Mesenchymal stem cell (in vitro differentiated cells and primary cell): ENCODE measurements at places on chromosomes 6 and 20.

GRCh38 chr6:143842461-143842901 lies 657 bp upstream of the LTV1 start:
- no peak for DNase-seq

DNA sequence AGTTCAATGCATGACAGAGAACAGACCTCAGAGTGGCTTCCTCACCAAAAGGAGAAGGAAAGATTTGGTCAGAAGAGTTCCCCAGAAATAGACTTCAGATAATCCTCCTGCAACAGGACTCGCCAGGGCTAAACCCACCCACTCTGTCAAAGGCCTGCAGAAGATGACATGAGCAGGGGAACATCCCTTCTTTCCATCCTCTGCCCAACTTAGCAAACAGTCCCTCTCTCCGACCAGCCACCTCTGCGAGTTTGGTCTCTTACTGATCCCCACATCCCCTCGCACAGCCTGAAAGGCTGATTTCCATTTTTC lies 7.5 kb downstream of the NFATC2 start:
- DNase-seq = no peak

DNA sequence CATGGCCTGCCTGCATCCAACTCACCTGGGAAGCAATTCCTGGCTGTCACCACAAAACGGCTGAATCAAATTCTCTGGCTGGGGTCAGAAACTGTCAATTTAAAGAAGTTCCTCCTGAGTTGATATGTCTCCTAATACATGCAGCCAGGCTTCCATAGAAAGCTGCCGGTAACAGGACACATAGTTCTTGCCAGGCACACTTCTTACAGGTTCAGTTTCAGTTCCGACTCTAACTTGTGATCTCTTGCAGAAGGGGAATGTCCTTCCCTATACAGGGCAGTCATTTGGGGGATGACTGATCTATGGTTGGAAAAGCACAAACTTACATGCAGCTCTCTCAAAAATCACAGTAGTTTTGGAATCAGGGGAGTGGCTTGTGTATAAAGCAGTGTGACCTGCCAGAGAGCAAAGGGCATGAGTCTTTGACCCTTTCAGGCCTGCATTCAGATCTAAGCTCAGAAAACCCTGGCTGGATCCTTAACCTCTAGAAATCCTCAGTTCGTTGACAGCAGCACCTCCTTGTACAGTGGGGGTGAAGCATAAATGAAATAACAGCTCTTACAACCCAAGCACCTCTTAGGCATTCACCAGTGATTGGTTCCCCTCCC lies 195.6 kb downstream of the SCP2D1 start:
- no peak for DNase-seq

DNA sequence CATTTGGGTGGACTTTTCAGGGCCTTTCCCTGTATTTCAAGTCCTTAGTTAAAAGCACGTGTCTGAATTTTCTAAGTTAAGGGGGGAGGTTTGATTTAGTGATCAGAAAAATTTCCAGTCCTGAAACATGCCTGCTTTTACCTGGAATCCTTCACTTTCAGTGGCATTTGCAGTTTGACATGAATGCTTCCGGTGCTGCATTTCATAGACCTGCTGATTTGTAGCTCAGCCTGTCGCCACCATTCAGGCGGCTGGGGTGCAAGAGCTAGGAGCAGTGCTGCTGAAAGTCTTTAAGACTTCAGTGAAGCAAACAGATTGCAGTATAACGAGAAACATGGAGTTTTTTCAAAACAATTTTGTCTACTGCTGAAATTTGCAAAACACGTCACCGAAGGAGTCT lies 14.0 kb downstream of the RPS6KA2 start:
- DNase-seq = no peak

- DNase-seq = no peak
Observed at GRCh38 chr6:167442245-167442644, 117.4 kb downstream of the TTLL2 start.

DNA sequence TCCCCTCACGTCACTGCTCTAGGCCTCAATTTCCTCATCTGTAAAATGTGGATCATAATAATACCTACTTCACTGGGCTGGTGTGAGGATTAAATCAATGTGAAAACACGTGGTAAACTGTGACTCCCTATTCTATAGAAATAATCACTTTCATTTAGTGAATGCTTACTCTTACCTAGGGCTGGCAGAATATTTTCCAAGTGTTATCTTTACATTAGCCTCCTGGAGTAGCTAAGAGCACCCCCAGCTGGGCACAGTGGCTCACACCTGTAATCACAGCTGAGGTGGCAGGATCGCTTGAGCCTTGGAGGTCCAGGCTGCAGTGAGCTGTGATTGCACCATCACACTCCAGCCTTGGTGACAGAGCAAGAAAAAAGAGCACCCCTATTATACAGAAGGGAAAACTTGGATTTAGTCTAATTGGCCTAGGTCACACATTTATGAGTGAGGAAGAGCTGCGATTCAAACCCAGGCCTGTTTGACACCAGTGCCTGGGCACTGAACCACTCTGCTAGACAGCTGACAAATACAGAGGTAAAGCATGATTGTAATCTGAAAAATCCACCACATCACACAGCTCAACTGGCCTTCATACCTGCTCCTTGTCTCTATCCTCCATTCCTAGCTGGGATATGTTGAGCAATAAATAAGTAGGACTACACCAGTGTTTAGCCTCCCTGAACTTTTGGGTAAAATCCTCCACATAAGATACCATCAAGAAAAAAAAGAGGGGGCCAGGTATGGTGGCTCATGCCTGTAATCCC lies 1.4 kb upstream of the SNTA1 start:
- no peak for DNase-seq

- DNase-seq = no peak
Observed at GRCh38 chr6:130975325-130975724, 87.7 kb downstream of the EPB41L2 start.

DNA sequence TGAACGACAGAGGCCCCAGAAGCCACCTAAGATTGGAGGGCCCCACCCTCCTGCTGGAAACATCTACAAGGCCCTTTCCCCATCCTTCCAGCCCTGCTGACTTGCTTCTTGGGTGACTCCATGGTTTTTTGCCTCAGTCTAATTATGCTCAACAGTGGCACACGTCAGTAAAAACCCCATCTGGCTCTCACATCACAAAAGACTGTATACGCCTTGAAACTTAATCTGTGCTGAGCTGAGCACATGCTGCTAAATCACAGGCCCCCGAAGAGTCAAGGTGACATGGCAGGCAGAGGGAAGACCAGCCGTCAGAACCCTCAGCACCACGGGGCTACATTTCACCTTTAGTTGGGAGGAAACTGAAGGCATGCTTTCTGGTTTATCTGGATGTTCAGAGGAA lies 323.1 kb downstream of the CDH26 start:
- no peak for DNase-seq

DNA sequence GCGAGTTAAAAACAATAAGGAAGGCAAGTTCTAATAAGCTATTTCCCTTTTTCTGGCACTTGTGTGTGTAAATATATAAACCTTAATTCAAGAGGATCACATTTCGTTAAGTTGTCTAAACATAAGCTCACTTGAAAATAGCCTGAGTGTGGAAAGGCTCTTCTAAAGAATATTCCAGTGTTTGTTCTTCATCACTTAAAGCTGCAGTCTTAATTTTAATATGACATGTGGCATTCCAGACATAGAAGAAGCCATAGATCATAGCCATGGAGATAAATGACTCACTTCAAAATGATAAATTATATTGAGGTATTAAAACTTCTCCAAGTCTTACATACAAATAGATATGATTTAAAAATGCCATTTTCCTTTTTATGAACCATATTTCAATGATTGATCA lies 42.1 kb downstream of the IYD start:
- DNase-seq = no peak

DNA sequence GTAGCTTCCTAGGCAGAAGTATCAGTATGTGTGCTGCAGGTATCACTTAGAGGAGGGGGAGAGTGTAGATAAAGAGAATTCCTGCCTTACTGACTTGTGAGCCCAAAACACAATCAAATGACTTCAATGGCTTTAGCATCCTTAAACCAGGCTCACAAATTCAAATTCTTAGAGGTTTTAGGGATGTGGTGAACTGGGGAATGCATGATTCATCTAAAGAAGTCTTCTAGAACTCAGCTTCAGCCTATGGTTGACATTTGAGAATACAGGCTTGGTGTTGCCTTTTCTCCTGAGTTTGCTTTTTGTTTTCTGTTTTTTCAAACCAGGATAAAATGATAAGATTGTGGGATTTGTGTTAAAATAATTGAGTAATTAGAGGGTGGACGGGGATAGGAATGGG lies 14.4 kb downstream of the SNRPC start:
- peak; percentile 46 for DNase-seq

GRCh38 chr6:111899531-111899930 lies 26.3 kb upstream of the FYN start:
- no peak for DNase-seq

GRCh38 chr20:22810626-22811569 lies 224.2 kb upstream of the SSTR4 start:
- no peak for DNase-seq

GRCh38 chr20:9130521-9130920 lies 61.6 kb downstream of the PLCB4 start:
- DNase-seq = peak; percentile 25

- no peak for DNase-seq
Observed at GRCh38 chr6:3850451-3851203, 1.5 kb downstream of the FAM50B start.

GRCh38 chr6:122669868-122670267 lies 59.7 kb downstream of the PKIB start:
- no peak for DNase-seq

DNA sequence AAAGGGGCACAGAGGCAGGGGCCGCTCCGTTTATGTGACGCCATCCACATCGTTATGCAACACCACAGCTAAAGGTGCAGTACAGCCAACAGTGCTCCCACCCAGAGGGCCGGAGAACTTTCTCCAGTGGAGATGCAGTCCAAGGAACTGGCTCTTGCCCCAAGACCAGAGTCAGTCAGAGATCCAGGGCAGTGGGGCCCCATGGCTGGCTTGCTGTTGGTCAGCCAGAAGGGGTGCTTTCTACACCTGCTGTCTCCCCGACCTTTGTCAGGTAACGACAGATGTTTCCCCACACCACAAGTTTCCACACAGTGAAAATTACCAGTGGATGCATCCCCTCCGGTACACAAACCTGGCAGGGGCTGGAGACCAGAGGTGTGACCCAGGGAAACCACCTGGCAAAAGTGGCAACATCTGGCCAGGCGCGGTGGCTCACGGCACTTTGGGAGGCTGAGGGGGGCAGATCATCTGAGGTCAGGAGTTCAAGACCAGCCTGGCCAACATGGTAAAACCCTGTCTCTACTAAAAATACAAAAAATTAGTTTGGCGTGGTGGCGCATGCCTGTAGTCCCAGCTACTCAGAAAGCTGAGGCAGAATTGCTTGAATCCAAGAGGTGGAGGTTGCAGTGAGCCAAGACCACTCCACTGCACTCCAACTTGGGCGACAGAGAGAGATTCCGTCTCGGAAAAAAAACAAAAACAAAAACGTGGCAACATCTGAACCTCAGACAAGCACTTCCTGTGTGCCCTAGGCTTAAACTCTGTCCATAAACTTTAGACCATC lies 34.9 kb downstream of the UBE2V1 start:
- no peak for DNase-seq

- no peak for DNase-seq
Observed at GRCh38 chr20:3251806-3252205, 12.8 kb upstream of the SLC4A11 start.

GRCh38 chr6:108492131-108492766 lies 68.5 kb upstream of the FOXO3 start:
- DNase-seq = peak; percentile 57

DNA sequence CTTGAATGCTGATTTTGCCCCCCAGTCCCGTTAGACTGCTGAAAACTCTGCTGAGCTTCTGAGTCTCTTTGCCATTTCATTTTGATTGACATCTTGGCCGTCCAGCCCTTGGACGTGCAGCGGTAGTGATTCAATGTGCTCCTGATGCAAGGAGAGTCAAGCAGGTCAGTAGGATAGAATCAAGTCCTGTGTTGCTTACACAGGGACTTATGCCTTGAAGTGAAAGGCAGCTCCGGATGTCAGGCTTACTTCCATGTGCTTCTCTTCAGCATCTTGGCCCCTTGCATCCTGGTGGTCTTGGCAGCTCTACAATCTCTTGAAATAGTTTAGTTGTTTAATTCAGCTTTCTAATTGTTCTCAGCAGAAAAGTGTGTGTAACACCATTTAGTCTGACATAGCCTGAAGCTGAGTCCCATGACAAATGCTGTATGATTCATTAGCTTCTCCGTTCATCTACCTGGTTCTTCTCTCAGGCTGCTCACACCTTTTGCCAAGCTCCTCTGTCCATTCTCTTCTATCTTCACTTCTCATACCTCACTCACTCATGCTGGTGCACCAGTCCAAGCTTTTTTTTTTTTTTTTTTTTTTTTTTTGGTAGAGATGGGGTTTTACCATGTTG lies 76.0 kb downstream of the EZR start:
- no peak for DNase-seq

GRCh38 chr6:114783783-114784182 lies 441.0 kb upstream of the HS3ST5 start:
- no peak for DNase-seq

GRCh38 chr6:37516076-37516919 lies 16.6 kb upstream of the CCDC167 start:
- DNase-seq = no peak

DNA sequence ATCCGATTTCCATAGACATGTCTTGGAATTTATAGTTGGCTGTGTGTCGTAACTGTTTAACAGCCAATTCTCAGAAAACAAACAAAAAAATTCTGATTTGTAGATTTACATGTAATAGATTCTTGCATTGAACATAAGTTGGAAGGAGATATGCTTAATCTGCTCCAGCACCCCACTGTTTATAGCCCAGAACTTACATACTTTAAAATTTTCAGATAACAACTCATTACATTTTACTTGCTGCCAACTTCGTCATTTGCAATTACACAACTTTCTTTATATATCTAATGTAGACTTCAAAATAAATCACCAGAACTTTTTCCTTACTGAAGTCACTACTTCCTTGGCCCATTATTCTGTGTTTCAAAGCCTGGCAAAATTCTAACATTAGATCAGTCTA lies 472.3 kb upstream of the EYS start:
- DNase-seq = no peak

DNA sequence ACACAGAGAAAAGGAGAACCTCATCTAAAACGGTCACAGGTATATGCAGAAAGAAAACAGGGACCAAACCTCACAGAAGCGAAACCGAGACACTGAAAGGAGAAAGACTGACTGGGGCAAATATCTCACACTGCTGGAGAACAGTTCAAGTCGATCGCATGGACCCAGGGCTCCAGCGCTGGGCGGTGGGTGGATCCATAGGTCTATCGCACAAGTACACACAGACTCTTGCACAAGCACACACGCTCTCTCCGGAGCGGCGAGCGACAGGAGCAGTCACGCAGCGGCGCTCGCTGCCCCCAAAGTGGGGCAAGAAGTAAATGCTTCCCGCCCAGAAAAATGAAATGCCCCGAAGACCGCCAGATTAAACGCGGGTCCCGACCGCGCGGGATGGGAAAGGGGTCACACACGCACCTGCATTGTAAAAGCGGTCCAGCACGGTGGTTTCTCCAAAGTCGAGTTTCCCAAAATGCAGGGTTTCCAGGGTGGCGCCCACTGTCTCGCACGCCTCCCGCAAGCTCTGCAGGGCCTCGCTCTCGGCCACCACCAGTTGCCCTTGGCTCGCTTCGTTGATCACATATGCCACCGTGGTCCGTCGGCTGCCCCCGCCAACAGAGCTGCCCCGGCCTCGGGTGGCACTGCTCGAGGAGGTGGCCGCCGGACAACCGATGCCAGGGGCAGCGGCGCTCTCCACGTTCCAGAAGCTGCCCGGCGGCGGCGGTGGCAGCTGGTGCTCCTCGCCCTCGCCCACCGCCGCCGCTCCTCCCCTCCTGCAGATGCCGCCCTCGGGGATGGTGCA lies 782 bp downstream of the MAP3K5 start:
- DNase-seq = peak; percentile 81

GRCh38 chr6:31711233-31711632 lies 3.9 kb upstream of the LY6G6D start:
- no peak for DNase-seq
